ENCODE measurements at places on chromosomes 16 and 17. TPM values are rescaled to one million over a fixed set of nuclear protein-coding genes. Genes with fewer than 3 reads are reported as not detected.

The NLRP1 gene
- 7.8 TPM for total RNA-seq

The SULT1A2 gene
- 0.17 TPM for total RNA-seq

The KCNH4 gene
- not detected for total RNA-seq

The KRTAP9-1 gene
- total RNA-seq = not detected

The CAVIN1 gene
- 184 TPM for total RNA-seq

The TVP23C gene
- 3.3 TPM for total RNA-seq

The NUBP1 gene
- 44.2 TPM for total RNA-seq

DNA sequence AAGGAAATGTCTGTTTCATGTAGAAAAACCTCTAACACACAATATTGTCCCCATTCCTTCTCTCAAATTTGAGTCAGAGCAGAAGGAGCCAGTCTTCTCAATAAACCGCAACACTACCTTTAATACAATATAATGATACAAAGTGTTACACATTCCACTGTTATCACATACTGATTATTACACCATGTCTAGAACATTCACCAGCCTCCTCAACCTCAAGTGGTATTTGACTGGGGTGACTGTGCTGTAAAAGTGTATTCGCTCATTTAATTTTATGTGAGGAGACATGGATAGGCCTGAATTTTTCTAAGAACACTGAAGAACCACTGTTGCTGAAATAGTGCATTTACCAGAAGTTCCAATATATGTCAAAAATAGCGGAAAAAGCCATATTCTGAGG, 10.3 kb downstream of the CDYL2 start:
- DNase-seq = no peak

DNA sequence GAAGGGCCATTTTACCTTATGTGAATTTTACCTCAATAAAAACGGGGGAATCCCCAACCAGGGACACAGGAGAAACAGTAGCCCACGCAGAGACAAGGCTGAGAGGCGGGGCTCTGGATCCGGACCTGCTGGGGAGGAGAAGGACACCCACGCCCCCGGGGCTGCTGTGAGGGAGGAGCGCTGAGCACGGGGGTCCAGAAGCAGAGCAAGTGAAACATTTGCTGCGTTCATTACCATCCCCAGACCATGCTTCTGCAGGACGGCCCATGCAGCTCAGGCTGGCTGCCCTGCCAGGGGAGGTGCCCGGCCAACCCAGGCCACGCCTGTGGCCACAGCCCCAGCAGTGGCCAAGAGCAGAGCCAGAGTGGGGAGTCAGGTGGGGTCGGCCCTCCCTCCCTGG, 50.0 kb downstream of the KCNJ18 start:
- DNase-seq = no peak

- no peak for DNase-seq
Observed at GRCh38 chr17:2932946-2933345, 130.5 kb downstream of the OR1D5 start.

DNA sequence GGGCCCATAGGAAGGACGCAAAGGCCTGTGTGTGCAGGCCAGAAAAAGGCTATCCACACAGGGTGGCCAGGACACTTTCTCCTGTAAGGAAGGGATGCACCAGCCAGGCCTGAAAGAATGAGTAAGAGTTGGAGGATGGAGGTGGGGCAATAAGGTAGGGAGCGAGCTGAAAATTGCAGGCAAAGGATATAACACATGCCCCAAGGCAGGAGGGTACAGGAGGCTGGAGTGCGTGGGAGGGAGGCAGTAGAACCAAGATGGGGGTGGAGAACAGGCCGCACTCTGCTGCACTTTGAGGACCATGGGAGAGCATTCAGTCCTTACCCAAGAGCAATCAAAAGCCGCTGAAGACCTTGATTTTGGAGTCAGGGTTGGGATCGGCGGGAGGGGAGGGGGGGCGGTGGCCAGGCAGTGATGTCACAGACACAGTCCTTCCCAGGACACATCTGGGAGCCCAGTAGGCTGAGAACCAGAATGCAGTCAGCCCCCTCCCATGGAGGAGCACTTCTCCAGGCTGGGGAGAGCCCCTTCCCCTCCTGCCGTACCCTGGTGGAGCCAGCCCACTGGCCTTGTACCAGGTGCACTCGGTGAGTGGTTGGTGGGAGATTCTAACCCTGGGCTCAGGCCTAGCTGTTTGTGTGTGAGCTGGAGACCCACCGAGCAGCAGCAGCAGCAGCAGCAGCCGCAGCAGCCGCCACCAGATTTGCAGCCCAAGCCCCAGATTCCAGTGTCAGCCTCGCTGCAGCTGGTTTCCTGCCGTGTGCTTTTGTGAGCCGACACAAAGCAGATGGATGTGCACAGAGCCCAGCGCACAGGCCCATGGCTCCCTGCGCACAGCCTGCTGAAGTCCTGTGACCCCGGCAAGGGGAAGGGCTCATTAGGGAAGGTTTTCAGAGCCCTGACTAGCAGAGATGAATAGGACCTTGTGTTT, 17.5 kb downstream of the ANKRD40 start:
- DNase-seq = no peak

GRCh38 chr16:16143931-16144330, 79.4 kb downstream of the ABCC6 start:
- DNase-seq = no peak

DNA sequence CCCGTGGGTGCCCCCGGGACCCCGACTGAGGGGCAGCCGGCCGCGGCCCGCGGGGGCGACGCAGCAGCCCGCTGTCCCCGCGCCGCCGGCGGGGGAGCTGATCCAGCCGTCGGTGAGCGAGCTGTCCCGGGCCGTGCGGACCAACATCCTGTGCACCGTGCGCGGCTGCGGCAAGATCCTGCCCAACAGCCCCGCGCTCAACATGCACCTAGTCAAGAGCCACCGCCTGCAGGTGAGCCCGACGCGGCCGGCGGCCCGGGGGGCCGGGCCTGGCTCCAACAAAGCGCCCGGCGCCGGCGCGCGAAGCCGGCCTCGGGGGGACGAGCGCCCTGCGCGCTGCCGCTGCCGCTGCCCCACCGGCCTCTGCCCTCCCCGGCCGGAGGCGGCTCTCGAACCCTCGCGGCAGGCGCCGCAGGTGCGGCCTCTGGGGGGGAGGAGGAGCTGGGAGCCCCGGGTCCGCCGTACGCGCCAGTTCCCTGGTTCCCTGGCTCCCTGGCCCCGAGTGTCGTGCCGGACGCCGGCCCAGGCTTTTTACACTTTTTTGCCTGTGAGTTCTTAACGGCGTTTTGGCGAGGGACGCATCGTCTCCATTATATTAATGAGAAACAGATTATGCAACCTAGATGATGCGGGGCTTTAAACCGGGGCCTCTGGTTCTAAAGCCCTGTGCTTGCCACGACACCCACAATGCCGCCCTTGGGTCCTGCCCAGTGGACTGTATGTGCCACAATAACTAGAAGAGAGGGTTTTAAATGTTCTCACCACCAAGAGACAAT, 521 bp downstream of the ATMIN start:
- DNase-seq = no peak

DNA sequence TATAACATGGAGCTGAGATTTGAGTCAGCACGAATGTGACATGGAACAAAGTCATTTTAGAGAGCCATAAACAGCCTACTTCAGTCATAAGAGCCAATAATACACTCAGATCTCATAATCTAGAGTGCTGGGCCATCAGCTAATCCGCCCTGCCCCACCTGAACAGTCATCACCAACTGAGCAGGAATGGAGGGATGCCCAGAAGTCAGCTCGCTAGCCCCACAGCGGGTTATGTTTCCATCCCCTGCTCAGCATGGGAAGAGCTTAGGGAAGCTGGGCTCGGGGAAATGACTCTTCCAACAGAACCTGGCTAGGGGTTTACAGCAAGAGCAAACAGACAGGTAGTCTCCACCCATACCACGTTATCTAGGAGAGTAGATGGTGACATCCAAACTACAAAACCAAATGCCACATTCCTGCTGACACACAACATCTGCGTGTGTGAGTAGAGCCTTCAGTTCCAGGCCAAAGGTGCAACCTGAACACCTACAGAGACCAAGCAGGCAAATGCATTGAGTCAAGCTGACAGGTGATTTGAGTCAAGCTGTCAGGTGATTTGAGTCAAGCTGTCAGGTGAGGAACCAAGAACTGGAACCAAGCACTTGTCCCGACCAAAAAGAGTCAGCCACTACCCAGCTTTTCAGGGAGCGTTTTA, 2.0 kb downstream of the TMEM11 start:
- DNase-seq = no peak

DNA sequence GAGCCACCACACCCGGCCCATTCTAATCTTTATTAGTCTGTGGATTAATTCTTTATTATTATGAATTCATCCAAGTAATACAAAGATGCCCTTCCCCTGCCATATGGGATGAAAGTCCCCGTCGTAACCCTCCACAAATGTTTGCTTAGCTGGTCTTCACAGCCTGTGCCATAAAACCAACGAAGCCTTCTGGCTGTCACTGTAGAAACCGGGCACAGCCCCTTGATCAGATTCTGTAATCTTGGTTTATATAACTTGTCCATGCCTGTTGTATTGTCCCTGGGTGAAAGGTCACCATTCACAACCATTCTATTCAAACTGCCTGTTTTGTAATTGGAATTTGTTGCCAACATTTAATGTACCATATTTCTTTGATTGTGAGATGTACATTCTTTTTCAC, 66.5 kb downstream of the ATP2C2 start:
- no peak for DNase-seq

- DNase-seq = no peak
Observed at GRCh38 chr16:79265701-79266100, 334.8 kb downstream of the MAF start.

GRCh38 chr17:65984299-65984698, 207.6 kb downstream of the CEP112 start:
- no peak for DNase-seq

DNA sequence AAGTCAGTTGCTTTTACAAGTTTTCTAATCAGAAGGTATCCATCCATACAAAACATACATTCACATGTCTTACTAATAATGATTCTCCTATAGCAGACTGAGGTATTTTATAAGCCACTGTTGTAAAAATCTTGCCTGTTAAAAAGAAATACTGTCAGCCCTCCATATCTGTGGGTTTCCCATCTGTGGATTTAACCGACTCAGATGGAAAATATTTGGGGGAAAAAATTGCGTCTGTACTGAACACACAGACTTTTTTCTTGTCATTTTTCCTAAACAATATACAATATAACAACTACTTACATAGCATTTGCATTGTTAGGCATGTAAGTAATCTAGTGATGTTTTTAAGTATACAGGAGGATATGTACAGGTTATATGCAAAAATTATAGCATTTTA, 90.4 kb downstream of the PARN start:
- no peak for DNase-seq

DNA sequence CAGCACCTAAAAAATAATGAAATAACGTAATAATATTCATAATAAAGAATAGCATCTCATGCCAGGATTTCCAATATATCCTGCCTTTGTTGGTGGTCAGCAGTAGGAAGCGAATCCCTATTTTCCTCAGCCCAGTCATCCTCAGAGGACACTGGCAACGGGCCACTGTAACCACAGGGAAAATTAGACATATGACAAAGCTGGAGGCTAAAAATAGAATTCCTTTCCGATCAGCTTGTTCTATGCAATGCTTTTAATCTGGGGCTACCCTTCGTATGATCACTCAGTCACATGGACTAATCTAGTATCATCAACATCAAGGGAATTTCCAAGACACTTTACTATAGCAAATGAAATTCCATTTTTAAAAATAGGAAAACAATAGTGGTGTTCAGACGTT, 246.9 kb upstream of the KCNJ16 start:
- peak; percentile 40 for DNase-seq

DNA sequence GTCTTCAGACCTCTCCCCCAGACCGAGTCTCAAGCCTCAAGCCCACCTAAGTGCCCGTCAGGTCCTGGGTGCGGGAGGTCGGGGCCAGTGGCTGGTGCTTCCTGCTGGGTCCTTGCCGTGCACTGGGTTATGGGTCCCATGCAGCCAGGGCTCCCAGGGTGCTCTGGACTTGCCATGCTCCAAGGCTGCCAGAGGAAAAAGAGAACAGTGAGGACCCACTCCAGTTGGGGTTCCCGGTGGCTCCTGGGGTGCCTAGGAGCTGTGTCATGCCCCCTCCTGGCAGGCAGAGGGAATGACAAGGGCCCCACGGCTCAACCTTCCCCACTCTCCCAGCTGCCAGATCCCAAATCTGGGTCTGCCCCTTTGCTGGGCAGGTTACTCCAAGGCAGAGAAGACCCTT, 3.8 kb downstream of the SNX20 start:
- DNase-seq = no peak

- DNase-seq = no peak
Observed at GRCh38 chr17:36475346-36475970, 11.0 kb upstream of the ZNHIT3 start.

GRCh38 chr16:89360760-89361435, 129.5 kb downstream of the ANKRD11 start:
- no peak for DNase-seq

DNA sequence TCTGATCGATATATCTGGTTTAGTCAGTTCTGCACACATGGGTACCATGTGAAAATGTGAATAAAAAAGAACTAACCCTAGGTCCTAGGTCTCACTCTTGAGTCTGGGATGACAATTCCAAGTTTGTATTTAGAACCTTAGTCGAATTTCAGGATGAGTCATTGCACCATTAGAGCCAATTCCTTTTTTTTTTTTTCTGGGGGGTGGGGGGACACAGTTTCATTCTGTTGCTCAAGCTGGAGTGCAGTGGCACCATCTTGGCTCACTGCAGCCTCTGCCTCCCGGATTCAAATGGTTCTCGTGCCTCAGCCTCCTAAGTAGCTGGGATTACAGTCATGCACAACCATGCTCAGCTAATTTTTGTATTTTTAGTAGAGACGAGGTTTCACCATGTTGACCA, 41.6 kb downstream of the SPAG9 start:
- no peak for DNase-seq

DNA sequence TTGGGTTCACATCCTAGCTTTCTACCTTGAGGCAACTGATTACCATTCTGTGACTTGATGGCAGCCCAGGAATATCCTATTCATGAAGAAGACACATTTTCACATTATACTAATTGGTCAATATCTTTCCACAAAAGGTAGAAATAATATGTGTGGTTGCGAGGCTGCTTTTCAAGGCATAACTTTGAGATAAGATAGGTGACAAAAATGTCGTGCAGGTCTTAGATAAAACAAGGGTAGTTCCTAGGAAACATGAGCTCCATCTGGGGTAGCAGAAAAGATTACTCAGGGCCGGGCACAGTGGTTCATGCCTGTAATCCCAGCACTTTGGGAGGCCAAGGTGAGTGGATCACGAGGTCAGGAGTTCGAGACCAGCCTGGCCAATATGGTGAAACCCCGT, 22.3 kb upstream of the TEKT3 start:
- no peak for DNase-seq

DNA sequence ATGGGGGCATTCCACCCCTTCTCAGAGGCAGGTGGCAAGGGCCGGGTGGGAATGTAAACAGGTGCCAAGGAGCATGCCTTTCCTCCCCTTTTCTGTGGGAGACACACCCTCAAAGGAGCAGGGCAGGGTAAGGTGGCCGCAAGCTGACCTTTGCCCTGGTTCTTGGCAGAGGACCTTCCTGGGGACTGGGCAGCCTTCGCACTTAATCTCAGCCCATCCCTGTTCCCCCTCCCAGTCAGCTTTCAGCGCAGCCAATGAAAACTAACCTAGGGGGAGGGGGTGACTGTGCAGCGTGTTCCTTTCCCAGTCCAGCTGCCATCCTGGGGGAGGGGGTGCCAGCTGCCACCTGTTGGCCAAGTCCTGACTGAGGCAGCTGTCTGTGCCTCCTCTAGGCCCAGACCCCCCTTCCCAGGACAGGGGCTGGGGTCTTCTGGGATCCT, 2.8 kb downstream of the TRAF4 start:
- no peak for DNase-seq

- no peak for DNase-seq
Observed at GRCh38 chr17:57783338-57783742, 38.2 kb upstream of the CCDC182 start.

- DNase-seq = no peak
Observed at GRCh38 chr17:78689029-78689428, 93.0 kb downstream of the CYTH1 start.
